ENCODE measurements at places on chromosomes 3 and 15.

DNA sequence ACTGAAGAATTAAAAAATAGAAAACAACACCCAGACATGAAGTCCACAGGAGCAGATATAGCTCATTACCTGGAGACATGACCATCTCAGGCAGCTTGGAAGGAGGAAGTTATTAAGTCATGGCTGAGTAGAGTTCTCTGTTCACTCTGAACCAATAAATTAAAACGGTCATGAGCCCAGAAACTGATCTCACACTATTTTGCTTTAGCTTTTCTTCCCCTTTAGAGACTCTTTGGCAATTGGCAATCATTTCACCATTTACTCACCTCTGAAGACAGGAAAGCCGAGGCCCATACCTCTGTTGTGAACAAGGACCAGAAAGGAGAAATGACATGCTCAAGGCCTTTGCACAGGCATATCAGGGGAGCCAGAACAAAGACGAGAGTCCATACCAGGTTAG is 26.6 kb downstream of the CLDN18 start:
- DNase-seq = no peak

DNA sequence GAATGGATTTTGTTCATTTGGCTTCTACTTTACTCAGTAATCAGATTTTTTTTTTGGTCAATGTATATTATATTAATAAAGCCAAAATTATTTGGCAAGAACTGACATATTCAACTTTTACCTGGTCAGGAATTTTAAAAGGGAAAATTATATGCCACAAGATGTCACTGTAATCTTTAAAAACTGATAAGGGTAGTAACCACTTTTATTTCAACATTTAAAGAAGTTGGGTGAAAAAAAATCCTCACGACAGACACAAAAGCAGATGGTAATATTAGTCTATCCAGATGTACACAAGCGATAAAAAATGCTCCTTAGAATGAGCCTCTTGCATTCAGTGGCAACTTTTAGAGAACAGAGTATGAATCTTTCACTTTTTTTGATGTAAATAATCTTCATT is 101.9 kb downstream of the SERPINI1 start:
- peak; percentile 3 for DNase-seq

DNA sequence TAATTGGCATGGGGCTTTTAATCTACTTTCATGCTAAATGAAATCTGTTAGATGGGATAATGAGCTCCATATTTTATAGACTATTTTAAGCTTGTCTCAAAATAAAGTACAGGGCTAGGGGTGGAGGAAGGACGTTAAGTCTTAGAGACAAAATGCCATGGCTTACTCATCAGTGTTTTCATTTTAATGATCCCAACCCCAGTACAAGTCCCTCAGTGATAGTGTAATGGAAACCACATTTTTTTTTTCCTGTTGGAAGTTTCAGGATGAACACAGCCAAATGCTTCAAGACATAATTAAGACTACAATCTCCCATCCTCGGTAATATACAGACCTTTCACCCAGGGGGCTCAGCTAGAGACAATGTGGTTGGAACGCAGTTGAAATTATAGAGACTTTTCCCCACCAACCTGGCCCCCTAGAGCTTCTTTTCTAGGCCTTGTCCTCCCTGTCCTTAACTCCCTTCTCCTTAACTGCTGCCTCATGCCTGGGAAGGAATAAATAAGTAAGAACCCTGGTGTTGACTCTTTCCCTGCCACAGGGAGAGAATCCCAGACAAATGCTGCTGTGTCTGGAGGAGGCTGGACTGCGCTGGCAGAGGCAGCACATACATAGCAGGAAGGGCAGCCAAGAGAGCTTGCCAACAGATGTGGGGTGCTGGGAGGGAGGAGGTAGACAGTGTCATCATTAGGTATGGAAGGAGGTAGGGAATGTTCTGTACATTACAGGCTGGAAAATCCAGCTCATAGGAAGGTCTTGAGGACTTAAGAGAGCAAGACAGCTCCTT is 115.4 kb upstream of the ROPN1 start:
- DNase-seq = no peak

DNA sequence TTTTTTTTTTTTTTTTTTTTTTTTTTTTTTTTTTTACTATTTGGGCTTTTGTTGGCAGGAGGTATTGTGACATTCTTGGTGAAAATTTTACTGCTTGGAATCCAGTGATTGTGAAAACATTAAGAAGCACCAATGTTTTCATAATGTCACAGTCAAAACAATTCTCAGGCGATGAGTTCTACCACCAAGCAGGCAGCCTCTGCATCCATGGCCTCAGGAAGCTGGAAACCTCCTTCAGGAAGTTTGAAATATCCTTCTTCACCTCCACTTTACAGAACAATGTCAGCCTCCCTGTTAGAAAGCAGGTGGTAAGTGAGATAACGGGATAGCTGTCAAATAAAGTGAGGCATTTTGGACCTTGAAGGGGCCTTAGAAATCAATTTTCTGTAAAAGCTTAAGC is 98.3 kb downstream of the MEX3B start:
- DNase-seq = peak; percentile 50

DNA sequence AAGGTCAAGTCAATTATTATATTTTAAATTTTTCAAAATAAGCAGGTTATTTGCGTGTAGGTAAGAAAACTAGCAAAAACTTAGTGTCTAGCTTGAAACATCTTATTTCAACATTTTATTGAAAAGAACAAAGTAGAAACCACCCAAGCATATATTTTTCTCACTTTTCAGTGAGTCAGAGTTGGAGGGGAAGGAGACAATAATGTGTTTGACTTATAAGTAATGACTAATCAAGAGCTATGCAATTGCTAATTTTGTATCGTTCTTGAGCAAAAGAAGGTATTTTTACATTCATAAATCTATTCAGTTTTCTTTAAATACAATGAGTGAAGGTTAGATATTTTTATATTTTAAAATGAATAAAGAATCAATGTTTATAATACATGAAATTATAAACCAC is 54.4 kb upstream of the P2RY1 start:
- DNase-seq = no peak

- DNase-seq = no peak
These were observed 74.6 kb upstream of the BNC1 start for GRCh38 chr15:83358972-83359564.

DNA sequence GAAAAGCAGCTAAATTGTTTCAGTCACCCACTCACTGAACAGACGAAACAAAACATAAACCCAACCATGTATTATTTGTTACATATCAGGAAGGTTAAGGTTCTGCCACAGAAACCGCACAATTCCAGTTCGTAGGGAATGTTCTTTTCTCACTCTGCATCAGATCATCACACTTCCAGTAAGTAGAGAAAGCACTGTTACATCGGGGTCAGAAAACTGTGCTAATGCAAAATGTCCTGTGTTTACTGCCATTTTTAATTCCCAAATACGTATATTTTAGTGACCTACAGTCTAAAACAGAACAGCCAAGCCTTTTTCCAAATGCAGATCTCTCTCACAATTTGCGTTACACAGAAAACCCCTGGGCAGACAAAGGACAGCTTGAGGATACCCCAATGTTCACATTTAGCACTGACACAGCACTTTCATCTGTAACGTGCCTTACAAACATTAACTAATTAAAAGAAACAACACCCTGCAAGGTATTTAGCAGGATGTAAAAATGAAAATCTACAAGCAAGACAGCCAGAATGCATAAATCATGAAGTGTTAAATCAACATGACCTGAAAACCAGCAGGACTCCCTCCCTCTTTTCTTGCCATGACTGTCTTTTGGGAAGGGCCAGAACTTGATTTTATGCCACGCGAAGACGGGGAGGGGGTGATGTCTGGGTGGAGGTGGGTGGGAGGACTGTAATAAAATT is 34.8 kb upstream of the SKIL start:
- DNase-seq = peak; percentile 31

DNA sequence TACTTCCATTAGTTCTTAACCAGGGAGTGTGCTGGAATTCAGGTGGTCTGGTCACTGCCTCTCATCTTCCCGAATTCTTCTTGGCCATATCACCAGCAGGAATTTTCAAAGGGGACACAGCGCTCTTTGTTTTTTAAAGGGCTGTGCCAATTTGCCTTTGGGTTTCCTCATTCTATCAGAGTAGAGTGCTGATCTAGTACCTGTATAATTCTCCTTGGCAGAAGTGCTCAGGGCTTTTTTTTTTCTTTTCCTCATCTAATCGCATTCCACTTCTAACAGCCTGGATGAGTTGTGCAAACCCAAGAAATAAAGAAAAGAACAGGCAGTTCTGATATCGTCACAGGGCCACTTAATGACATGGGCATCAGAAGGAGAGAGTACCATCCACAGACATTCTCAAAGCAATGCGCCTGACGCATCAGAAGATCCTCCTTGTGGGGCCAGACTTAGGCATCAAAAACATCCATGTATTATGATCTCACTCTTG is 121.0 kb downstream of the ASB7 start:
- DNase-seq = no peak

- no peak for DNase-seq
These were observed 155.3 kb upstream of the MRPL3 start for GRCh38 chr3:131658115-131658514.

DNA sequence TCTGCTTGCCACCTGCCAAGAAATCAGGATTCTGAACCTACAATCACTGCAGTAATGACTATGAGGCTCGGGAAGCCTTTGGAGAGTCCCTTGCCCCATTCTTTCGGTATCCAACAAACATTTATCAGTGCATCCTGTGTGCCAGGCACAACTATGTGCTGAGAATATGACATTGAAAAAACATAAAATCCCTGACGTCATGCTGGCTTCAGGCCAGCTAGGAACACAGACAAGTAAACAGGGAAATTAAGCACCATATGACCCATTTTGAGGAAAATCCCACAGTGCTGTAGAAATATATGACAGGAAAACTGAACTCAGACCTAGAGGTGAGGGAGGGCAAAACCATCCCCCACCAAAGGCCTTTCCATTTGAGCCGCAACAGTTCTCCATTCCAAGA is 34.1 kb upstream of the DET1 start:
- no peak for DNase-seq

GRCh38 chr3:14434126-14434497 is 31.7 kb downstream of the SLC6A6 start:
- no peak for DNase-seq

DNA sequence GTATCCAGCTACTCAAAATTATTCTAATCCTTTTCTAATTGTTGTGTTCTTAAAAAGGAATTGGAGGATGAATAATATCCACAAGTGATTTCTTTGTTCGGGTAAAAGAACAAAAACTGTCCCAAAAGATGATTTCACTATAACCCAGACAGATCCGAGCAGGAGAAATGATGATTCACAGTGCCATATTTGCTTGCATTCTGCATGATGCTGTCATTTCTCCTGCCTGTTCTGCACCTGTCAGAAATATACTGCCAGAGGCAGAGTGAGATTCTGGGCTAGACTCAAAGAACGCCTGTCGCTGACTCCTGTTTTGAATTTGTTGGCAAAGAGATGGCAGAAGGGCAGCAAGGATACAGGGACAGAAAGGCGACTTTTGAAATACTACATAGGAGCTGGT is 34.7 kb upstream of the SLC24A5 start:
- no peak for DNase-seq

- DNase-seq = no peak
These were observed 14.4 kb upstream of the PLA2G4D start for GRCh38 chr15:42108806-42109205.

GRCh38 chr3:48694610-48695392 is 9.1 kb upstream of the NCKIPSD start:
- peak; percentile 92 for DNase-seq

DNA sequence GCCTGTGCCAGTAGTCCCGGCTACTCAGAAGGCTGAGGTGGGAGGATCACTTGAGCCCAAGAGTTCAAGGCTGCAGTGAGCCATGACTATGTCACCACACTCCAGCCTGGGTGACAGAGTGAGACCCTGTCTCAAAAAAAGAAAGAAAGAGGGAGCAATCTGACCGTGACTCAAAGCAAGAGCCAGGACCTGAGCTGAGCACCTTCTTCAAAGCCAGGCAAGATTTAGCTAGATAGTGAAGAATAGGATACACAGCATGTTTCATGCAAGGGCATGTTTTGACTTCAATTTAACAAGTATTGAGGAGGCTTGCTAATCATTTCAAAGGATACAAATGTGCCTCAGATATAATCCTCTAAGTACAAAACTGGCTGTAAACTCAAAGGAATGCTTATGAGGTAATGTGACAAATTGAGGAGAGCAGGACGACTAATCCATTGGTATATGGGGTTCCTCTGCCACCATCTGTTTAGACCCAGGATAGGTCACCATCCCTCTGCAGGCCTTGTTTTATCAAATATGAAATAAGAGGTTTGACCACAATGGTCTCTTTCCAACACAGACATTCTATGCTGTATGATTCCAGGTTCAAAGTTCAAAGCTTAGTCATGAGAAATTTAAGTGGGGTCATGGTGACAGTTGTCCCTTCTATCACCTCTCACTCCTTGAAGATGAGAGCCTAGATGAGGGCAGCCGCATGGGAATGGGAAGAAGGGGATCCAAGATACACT is 33.2 kb downstream of the RAB27A start:
- no peak for DNase-seq

DNA sequence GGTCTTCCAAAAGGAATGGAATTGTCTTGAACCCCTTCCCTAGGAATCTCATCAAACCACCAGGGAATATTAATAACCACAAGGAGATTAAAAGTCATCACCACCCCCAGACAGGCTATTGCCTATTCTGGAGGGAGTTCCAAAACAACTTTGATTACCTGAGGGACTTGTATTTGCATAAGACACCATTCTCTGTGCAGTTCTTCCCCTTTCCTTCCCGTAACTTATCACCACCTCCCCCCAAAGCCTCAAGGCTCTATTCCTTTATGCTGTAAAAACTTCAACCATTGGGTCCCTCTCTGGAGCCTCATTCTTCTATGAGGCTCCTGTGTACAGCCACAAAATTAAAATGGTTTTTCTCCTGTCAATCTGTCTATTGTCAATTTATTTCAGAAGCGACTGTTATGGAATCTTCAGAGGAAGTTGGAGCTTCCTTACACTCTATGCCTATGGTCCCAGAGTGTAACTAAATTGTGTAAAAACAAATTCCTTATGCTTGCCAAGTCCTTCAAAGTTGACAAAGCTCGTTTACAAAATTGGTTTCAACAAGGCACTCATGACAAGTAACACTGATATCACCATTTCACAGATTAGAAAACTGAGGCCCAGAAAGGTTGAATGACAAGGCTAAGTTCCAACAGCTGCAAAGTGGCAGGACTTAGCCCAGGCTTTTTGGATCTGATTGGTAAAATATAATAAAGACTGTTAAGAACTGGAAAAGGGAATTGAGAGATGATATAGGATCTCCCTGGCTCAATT is 68.3 kb upstream of the HERC1 start:
- DNase-seq = no peak

DNA sequence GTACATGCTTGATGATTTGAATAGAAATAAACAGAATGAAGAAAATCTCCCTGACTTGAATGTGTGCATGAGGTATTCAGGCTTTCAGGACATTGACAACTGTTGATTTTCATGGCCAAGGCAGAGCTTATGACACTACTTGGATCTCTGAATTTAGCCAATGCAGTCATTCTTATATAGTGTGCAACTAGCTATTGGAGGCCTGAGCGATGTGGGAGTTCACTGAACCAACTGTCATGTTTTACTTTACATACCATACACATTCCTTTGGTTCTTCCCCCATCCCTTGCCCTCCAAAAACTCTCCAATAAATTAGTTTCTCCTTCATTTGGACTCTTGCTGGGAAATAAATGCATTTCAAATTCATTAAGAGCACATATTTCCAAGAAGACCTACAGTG is 460.4 kb downstream of the RBMS3 start:
- no peak for DNase-seq

GRCh38 chr3:129603561-129603942 is 2.9 kb downstream of the PLXND1 start:
- peak; percentile 81 for DNase-seq

- DNase-seq = peak; percentile 18
These were observed 8.9 kb downstream of the MUC4 start for GRCh38 chr3:195802795-195803194.

- DNase-seq = peak; percentile 18
These were observed 452 bp upstream of the SV2B start for GRCh38 chr15:91099616-91099994.

Data from fibroblast of villous mesenchyme (primary cell).